COR-L47 (cell line): ENCODE measurements at places on chromosomes 1 and 21.

DNA sequence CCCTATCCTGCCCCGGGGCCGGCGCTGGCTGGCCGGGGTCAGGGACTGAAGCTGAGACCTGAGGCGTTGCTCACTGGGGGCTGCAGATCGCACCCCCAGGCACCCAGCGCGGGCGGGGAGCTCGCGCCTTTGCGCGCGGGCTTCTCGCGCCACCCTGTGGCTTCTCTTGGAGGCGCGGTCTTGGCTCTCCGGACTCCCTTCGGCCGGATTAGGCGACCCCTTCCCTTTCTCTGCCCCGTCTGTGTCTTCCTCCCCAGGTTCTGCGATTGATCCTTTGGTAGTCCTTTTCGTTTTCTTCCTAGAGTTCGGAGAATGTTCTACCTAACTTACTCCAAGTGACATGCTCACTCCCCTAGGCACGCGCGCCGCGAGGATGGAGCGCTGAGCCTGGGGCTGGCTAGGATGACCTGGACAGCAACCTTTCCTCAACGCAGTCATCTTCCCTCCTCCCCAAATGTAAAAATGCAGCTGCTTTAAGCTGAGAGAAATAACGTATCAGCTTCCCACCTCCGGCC lies 495 bp upstream of the NTRK1 start:
- DNase-seq, result peak; percentile 63

DNA sequence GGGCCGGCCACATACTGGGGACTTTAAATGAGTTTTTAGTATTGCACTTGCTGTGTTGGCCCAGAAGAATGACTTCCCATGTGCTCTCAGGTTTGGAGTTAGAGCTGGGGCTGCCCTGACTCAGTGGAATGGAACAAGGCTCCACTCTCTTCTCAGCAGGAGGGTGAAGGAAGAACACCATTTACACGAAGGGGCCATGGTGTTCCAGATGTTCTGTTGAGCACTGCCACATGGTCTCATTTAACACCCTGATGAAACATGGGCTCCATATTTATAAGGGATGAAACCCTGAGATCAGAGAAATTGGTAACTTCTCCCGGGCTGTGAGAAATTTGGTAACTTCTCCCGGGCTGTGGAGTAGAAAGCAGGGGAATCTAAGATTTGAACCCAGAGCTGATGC lies 5.8 kb downstream of the PYCR2 start:
- no peak for DNase-seq

DNA sequence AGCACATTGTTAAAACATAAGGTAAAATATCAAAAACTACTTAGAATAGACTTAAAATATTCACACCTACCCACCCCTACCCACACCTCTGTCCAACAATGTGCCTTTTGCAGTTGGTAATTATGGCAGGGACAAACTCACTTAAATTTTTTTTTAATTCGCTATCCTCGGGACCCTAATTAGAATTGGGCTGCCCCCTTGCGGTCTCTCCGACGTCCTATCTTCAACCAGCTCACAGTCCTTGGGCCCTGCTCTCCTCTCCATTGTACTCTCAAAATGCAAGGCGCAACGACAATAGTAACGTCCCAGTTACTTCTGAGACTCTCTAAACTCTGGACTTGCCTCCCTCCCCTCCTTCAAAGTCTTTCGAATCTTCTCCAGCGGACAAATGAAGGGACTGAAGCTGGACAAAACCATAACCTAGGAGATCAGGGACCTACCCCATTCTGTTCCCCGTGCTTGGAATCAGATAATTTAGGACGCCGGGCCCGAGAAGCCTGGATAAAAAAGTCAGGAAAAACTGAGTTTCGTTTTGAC lies 1.1 kb upstream of the CIART start:
- DNase-seq, result peak; percentile 67

DNA sequence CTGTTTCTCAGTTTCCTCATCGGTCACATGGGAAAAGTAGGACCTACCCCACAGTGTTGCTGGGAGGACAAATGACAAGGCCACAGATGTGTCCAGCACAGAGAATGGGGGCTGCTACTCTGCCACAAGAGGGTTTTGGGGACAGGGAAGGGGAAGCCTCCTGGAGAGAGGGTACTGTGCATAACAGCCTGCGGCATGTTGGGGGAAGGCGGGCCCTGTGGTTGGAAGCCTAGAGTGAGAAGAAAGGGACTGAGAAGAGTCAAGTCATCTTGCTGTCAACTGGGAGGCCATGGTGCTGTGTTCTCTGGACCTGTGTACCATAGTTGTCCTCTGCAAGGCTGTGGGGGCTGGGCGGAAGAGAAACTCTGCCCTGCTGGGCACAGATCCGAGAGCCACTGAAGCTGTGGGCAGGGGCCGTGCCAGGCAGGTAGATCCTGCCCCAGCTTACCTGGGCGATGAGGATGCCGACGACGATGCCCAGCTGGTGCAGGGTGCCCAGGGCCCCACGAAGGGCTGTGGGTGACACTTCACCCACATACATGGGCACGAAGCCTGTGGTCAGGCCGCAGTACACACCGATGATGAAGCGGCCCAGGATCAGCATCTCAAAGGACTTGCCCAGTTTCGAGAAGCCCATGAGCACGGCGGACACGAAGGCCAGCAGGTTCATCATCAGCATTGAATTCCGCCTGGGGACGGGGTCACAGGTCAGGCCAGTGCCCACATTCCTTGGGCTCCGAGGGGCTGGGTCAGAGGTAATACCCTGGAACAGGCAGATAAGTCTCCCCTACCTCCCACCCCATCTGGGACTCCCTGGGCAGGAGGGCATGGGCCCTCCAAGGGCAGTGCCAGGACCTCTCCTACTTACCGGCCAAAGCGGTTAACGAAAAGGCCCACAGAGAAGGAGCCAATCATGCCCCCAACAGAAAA lies 28.2 kb downstream of the SLC2A1 start:
- no peak for DNase-seq

GRCh38 chr1:240495601-240496000 lies 116.4 kb downstream of the GREM2 start:
- no peak for DNase-seq

DNA sequence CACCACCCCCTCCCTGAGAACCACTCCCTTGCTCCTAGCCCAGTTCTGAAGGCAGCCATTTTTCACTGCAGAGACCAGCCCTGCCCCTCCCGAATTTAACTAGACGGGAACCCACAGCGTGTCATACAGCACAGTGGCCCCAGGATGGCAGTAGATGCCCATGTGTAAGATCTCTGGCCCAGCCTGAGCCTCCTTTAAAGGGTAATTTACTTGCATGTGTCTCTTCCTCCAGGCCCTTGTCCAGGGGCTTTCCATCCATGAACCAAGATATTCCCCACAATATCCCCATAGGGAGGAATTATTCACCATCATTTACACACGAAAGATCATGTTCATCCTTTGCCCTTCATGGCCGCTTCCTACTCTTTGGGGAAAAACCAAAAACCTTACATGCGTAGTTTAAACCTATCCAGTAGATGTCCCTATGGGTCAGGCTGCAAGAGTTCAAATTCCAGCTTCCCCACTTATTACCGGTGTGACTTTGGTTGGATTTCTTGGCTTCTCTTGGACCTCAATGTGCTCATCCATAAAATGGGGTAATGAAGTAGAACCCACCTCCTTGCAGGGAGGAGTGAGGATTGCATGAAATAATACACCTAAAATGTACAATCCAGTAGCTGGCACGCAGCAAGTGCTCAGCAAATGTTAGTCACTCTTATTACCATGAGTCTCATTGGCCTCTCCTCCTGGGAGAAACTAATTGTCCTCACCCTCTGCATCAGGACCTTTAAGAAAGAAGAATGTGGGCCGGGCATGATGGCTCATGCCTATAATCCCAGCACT lies 4.0 kb upstream of the LACTBL1 start:
- DNase-seq, result peak; percentile 86

DNA sequence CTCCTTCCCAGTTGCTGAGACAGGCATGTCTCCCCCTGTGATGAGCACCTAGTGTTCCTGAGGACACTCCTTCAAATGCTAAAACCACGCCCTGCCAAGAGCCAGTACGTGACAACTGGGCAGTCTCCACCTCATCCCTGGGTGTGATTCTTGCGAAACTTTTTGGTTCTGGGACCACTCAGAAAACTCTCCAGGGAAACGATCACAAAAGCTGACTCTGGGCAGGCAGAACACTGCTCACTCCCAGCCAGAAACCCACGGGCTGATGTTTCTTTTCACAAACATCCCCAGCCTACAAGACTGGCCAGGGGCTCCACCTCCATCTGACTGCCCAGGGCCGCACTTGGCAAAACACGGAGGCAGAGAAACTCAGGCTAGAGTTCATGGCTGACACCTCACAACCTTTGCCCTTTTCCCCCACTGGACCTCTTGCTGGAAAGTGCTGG lies 24.4 kb downstream of the DHRS3 start:
- DNase-seq, result no peak

GRCh38 chr1:174800216-174800851 lies 199.4 kb upstream of the CACYBP start:
- DNase-seq, result no peak
